B cell (primary cell): ENCODE measurements at places on chromosomes 2 and 18. TPM values are rescaled to one million over a fixed set of nuclear protein-coding genes. Genes with fewer than 3 reads are reported as not detected.

The POTEC gene
- not detected in 2 replicates for polyA plus RNA-seq

The POTEF gene
- polyA plus RNA-seq = not detected in 2 replicates

The REG1B gene
- polyA plus RNA-seq = not detected in 2 replicates

The KCNG2 gene
- polyA plus RNA-seq = 0.07 TPM in 1 of 2 replicates, not detected in the other

The FLACC1 gene
- 1.4 and 1.5 TPM in 2 replicates for polyA plus RNA-seq

The SP5 gene
- not detected in 2 replicates for polyA plus RNA-seq

The ABCG8 gene
- not detected in 2 replicates for polyA plus RNA-seq

The SETBP1 gene
- 13.3 and 15.1 TPM in 2 replicates for polyA plus RNA-seq

The GKN2 gene
- polyA plus RNA-seq = not detected in 2 replicates

The FARSB gene
- polyA plus RNA-seq = 7.9 and 9.2 TPM in 2 replicates

DNA sequence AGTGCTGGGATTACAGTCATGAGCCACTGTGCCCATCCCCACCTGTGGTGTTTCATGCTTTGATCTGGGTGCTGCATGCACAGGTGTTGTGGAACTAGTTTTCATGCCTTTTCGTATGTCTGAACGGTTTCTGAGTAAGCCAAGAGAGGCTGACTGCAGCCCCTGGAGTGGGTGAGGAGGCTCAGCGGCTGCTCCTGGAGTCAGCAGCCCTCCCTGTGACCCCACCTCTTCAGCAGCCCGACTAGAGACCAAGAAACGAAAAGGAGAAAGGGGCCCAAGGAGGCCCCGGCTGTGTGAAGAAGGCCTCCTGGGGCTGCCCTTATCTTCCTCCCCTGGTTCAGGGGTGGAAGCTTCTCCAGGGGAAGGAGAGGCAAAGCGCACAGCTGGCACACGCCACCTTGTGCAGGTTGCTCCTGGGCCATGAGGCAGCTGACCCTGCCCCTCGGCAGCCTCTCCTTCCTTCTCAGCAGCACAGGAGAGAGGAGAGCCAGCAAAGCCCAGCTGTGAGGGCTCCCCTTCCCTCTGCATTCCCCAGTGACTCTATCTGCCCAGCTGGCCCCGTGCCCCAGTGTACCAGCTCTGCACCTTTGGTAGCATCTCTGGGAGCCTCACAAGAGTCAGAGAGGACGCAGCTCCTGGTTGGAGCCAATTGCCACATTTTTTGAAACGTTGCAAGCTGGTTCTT lies 182.5 kb upstream of the HS6ST1 start:
- H3K27me3 ChIP-seq = no peaks in the 10 kb centered on the region
- H3K27ac ChIP-seq = no peak overlapping the region
- H3K4me3 ChIP-seq = no peak overlapping the region
- no peaks in the 10 kb centered on the region for H3K36me3 ChIP-seq

GRCh38 chr2:41698678-41699422 lies 349.0 kb upstream of the PKDCC start:
- H3K36me3 ChIP-seq = no peaks in the 10 kb centered on the region
- no peaks in the 10 kb centered on the region for H3K4me1 ChIP-seq
- H3K27me3 ChIP-seq = no peaks in the 10 kb centered on the region
- H3K27ac ChIP-seq = no peak overlapping the region

DNA sequence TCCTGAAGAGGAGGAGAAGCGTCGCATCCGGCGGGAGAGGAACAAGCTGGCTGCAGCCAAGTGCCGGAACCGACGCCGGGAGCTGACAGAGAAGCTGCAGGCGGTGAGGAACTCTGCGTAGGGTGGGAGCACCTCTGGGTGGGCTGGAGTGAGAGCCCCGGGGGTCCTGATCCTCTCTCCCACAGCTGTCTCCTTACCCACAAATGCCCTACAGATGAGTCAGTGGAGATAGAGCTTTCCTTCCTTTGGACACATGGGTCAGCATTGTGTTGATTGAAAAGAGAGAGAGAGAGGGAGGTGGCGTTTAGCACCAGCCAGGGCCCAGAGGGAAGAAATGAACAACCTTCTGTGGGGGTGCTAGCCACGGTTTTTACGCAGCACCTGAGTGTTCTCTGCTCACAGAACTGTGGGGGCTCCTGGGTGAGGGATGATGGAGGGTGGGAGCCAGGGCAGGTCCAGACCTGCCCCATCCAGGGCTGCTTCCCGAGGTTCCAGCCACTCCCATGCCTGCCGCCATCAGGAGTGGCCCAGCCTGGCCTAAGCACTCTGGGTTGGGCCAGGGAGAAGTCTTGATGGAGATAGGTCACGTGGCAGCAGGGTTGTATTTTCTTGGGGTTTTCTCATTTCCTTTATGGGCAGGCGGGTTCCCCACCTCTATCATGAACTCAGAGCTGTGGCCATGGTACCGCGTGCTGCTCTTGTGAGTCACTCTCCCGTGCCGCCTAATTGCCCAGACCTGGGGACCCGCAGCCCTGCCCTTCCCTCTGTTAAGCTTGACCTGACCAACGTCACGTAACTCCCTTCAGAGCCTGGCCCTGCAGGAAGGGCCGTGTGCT lies 16.3 kb downstream of the FOSL2 start:
- H3K4me1 ChIP-seq = peaks cover 8% of the 10 kb centered on the region
- H3K4me3 ChIP-seq = no peak overlapping the region
- no peaks in the 10 kb centered on the region for H3K36me3 ChIP-seq
- H3K27me3 ChIP-seq = no peaks in the 10 kb centered on the region

GRCh38 chr2:28206762-28207161 lies 185.9 kb upstream of the FOSL2 start:
- no peaks in the 10 kb centered on the region for H3K4me1 ChIP-seq
- DNase-seq = no peak
- no peak overlapping the region for H3K27ac ChIP-seq
- H3K4me3 ChIP-seq = no peak overlapping the region
- no peaks in the 10 kb centered on the region for H3K36me3 ChIP-seq
- no peaks in the 10 kb centered on the region for H3K27me3 ChIP-seq

- DNase-seq = no peak
- H3K4me1 ChIP-seq = no peaks in the 10 kb centered on the region
- H3K4me3 ChIP-seq = no peak overlapping the region
- no peak overlapping the region for H3K27ac ChIP-seq
These were observed 188.0 kb upstream of the GLI2 start for GRCh38 chr2:120547662-120548061.

DNA sequence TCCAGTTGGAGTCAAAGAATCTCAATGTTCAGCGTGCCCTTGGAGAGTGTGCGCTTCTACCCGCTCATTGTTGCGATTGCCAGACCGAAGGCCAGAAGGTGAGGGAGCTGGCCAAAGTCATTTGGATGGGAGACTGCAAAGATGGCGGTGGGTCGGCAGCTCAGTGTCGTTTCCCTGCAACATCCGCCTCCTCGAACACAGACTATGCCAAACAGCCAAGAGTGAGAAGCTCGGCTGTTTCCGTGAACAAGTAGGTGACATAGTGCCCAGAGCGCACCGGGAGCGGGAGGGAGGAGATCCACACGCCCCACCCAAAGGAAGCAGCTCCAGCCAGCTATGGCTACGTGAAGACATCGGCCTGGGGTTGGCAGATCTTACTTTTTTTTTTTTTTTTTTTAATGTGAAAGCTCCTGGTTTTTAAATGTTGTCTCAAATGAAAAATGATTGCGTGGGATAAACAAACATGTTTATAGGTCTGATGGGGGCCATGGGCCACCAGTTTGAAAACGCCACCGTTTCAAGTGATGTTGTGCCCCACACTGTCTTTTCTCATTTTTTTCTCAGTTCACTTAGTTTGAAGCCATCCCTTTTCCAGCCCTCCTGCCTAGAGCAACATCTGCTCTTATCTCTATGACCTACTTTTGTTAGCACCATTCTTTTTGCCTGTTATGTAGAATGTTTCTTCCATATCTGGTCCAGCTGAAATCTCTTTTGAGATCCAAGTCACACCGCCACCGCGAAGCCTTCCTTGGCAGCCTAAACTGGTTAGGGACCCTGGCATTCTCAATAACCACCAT lies 682.4 kb downstream of the RNF144A start:
- H3K36me3 ChIP-seq = no peaks in the 10 kb centered on the region
- no peaks in the 10 kb centered on the region for H3K4me1 ChIP-seq
- H3K27me3 ChIP-seq = no peaks in the 10 kb centered on the region
- no peak for DNase-seq

DNA sequence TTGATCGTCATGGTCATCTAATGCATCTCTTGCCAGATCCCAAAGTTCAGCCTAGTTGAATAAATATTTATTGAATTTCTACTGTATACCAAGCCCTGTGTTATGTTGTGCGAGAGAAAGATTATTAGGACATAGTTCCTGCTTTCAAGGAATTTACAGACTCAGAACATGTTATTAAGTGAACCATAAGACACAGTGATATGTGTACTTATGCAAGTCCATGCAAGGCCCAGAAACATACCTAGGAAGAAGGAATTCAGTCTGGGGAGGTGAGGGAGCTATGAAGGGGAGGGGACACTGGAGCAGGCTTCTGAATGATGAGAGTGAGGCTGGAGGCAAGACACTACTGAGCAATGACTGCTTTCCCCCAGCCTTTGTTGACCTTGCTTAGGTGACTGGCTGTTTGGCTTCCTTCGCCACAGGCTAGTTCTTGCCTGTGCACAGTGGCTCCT lies 81.4 kb downstream of the ACAA2 start:
- H3K36me3 ChIP-seq = no peaks in the 10 kb centered on the region
- H3K4me3 ChIP-seq = no peak overlapping the region
- DNase-seq = no peak
- no peak overlapping the region for H3K27ac ChIP-seq

- H3K4me3 ChIP-seq = peak within 1 kb of the TSS; percentile 62
- H3K27ac ChIP-seq = peak within 1 kb of the TSS; percentile 93
- DNase-seq = peak; percentile 98
- peaks cover 78% of the 10 kb centered on the region for H3K4me1 ChIP-seq
These were observed at the start of gene WNT10A for GRCh38 chr2:218880102-218880858. Gene WNT10A (plus strand): TSS chr2:218880852. CDS start chr2:218880996, 144 bp downstream.

GRCh38 chr2:86783615-86784339 lies 6.9 kb downstream of the CD8A start:
- peak; percentile 59 for DNase-seq
- peaks cover 14% of the 10 kb centered on the region for H3K4me1 ChIP-seq
- H3K27ac ChIP-seq = no peak overlapping the region
- no peaks in the 10 kb centered on the region for H3K36me3 ChIP-seq
- H3K4me3 ChIP-seq = no peak overlapping the region

- DNase-seq = peak; percentile 40
- no peaks in the 10 kb centered on the region for H3K36me3 ChIP-seq
- no peaks in the 10 kb centered on the region for H3K27me3 ChIP-seq
- no peak overlapping the region for H3K4me3 ChIP-seq
- H3K4me1 ChIP-seq = peaks cover 13% of the 10 kb centered on the region
- H3K27ac ChIP-seq = no peak overlapping the region
These were observed 90.3 kb upstream of the ST3GAL5 start for GRCh38 chr2:85978883-85979780.

DNA sequence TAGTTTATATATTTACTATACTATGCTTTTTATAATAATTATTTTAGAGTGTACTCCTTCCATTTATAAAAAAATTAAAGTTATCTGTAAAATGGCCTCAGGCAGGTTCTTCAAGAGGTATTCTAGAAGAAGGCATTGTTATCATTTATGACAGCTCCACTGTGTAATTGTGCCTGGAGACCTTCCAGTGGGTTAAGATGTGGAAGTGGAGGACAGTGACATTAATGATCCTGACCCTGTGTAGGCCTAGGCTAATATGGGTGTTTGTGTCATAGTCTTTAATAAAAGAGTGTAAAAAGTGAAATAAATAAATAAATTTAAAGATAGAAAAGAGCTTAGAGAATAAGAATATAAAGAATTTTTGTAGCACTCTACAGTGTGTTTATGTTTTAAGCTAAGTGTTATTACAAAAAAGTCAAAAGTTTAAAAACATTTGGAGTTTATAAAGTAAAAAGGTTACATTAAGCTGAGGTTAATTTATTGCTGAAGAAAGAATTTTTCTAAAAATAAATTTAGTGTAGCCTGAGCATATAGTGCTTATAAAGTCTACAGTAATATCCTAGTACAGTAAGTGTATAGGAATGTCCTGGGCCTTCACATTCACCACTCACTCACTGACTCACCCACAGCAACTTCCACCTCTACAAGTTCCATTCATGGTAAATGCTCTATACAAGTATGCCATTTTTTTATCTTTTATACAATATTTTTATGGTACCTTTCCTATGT lies 190.0 kb upstream of the SESTD1 start:
- no peaks in the 10 kb centered on the region for H3K27me3 ChIP-seq
- H3K36me3 ChIP-seq = no peaks in the 10 kb centered on the region
- no peak overlapping the region for H3K27ac ChIP-seq
- DNase-seq = no peak
- H3K4me1 ChIP-seq = no peaks in the 10 kb centered on the region

DNA sequence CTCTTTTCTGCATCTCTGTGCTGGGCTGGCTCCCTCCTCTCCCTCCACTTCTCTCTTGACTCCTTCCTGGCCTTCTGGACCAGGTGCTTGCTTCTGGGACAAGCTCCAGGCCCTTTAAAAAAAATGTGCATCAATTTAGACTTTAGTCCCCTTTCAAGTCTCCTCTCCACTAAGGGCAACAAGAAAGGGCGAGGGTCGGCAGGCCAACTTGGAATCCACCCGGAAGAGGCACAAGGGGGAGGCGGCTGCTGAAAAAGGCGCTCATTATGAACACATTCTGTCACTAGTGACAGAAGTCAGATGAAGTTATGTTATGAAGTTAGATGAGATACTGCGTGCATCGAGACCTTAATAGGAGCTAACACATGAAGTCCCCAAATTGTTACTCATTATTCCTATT lies 13.6 kb upstream of the RHOB start:
- no peaks in the 10 kb centered on the region for H3K36me3 ChIP-seq
- no peak overlapping the region for H3K27ac ChIP-seq
- no peak for DNase-seq
- H3K4me3 ChIP-seq = no peak overlapping the region

- no peak overlapping the region for H3K4me3 ChIP-seq
- no peaks in the 10 kb centered on the region for H3K4me1 ChIP-seq
- H3K36me3 ChIP-seq = no peaks in the 10 kb centered on the region
- no peak for DNase-seq
These were observed 9.7 kb upstream of the CUL3 start for GRCh38 chr2:224594840-224595239.

DNA sequence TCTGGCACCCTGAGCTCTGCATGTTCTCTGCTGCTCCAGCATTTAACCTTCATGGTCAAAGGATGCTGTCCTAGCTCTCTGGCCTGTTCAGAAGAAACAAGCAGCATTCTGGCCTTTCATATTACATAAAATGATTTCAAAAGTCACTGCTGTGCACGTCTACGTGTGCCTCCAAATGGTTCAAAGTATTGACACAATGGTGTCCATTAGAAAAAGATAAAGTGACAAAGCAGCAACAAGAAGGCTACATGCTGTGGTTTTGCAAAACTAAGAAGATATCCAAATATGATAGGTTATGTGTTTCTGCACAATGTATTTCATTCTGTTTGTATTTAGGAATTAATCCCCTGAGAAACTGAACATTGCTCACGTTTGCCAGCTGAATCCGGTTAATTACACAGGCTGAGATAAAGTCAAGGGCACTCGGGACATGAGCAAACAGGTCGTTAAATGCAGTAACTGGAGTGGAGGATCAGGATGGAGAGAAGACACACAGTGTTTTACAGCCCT lies 258.5 kb downstream of the DOK6 start:
- no peak for DNase-seq
- H3K4me3 ChIP-seq = no peak overlapping the region
- no peaks in the 10 kb centered on the region for H3K4me1 ChIP-seq
- H3K27ac ChIP-seq = no peak overlapping the region
- H3K36me3 ChIP-seq = no peaks in the 10 kb centered on the region
- H3K27me3 ChIP-seq = no peaks in the 10 kb centered on the region
